ENCODE measurements at places on chromosomes 6 and 20.

DNA sequence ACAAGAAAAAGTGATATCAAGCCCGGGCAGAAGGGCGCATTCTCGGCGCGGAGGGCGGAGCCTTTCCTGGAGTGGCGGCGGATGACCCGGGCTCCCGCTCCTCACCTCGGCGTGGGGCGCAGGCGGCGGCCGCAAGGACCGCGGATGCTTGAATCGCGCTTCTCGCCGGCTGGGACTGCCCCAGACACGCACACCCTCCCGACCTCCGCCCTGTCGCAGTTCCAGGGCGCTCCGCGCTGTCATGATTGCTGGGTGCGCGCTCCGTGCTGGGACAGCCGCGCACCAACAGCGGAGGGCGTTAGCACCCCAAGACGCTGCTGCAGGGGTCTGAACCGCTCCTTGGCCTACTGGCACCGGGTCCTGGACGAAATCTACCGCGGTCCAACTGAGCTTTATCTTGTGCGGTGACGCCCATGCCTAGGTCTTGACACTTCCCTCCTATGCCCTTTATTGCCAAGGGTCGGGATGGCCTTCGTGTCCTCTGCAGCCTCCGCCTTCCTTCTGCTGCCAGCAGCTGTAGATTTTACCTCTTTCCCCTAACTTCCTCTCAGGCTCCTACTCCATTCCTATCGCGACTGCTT, 43.3 kb downstream of the IRAK1BP1 start:
- DNase-seq = peak; percentile 31

DNA sequence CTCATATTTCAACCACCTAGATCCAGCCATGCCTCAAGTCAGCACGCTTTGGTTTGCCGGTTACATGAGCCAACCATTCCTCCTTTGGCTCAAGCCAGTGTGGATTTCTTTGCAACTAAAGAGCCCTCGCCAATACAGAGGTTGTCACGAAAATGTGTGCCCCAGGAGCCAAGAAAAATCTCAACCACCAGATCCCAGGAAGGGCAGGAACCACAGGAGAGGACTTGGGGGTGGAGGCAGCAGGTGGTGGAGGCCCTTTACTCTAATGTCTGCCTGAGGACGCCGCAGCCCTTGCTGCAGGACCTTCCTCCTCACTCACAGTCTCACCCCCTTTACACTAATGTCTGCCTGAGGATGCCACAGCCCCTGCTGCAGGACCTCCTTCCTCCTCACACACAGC, 144.8 kb upstream of the PHACTR3 start:
- DNase-seq = no peak

GRCh38 chr6:116036075-116036773, 24.5 kb downstream of the FRK start:
- no peak for DNase-seq

- DNase-seq = no peak
Measured at GRCh38 chr6:72132427-72132826, 246.1 kb downstream of the RIMS1 start.

GRCh38 chr6:32047855-32048766, 9.9 kb downstream of the CYP21A2 start:
- peak; percentile 83 for DNase-seq

DNA sequence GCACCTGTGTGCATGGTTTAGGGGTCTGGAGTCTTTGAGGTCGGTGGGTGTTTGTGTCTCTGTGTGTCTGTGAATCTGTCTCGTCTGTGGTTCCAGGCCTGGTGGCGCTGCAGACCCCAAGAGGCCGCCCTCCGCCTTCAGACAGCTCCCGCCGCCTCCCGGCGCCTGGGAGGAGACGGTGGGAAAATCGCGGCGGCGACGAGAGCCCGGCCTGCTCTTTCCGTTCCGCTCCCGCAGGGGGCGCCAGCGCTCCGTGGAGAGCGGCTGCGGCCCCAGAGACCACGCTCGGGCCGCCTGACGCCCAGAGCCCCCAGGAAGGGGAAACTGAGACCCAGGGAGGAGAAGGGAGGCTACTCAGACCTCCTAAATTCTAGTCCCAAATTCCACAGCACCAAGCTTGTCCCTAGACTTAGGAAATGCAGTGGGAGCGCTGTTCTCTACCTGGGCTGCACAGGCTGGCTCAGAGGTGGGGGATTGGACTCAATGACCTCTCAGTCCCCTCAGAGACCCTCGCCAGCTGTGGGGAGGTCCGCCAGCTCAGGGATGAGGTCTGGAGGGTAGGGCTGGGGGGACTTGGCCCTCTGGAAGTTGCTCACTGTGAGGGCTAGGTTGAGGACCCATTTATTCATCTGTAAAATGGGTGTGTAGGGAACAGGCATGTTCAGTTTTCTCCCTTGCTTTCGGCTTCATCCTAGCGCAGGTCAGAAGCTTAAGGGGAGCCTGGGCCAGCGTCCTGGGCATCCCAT, 36.9 kb upstream of the BLCAP start:
- DNase-seq = peak; percentile 70

- no peak for DNase-seq
Measured at GRCh38 chr6:161400671-161401070, 126.8 kb upstream of the AGPAT4 start.

- DNase-seq = peak; percentile 46
Measured at GRCh38 chr6:30915591-30915946, 1.5 kb downstream of the VARS2 start.

- no peak for DNase-seq
Measured at GRCh38 chr20:8639112-8639778, 429.6 kb upstream of the PLCB4 start.

GRCh38 chr6:3693831-3694230, 57.7 kb downstream of the PXDC1 start:
- no peak for DNase-seq

DNA sequence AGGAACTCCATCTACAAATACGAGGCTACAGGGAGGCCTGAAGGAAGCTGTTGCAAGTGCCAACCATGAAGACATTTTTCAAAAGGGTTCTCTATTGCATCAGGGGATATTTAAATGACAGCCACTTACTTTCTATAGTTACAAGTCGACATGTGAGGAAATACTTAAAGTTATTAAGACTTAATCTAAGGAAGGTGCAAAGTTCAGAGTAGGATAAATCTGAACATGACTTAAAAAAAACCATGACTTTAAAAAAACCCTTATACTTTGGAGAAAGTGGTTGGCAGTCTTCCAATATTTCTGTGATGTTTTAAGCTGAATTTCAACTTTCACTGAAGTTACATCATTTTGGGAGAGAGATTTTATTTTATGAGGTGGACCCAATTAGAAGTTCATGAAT, 56.3 kb upstream of the EMILIN3 start:
- DNase-seq = no peak

DNA sequence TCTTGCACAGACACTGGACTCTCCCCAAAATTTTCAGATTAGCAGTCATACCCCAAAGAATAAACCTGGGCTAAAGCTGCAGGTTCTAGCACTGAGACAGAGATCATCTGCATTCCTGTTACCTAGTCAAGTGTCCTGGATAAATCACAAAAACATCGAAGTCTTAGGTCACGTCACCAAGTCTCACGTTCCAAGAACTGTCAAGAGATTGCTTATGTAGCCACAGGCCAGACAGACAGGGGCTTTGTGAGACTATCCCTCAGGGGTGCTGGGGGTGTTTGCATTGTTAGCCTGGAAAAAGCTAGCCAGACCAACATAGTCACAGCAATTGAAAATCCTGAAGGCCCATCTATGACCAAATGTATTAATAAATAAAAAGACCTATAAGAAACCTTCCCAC, 243.1 kb upstream of the PREP start:
- peak; percentile 40 for DNase-seq

GRCh38 chr6:30819297-30819917, 64.9 kb upstream of the DDR1 start:
- DNase-seq = peak; percentile 65

GRCh38 chr6:63819831-63820230, 184.2 kb downstream of the PHF3 start:
- no peak for DNase-seq

DNA sequence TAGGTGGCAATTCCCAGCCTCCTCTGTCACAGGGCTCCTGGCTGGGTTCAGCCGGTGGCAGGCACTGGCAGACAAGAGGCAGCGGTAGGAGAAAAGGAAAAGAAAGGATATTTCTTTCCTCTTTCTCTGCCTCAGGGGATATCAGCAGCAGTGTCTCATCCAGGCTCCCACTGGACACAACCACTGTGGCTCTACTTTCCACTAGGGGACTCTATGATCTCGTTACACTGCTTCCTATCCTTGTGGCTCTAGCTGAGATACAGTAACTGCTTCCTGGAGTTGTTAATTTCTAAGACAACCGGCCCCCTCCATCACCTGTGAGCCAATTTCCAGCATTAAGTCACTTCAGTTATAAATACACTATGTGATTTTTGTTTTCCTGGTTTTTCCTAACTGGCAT, 102.0 kb upstream of the LRFN2 start:
- DNase-seq = no peak

All from activated T-cell treated with anti-CD3 and anti-CD28 coated beads, Interleukin-2, amount 50 U/mL, for 24 hours (primary cell).